CD8-positive, alpha-beta T cell (primary cell): ENCODE measurements at places on chromosomes 5 and 9. TPM values are rescaled to one million over a fixed set of nuclear protein-coding genes. Genes with fewer than 3 reads are reported as not detected.

Gene IL9
- total RNA-seq = not detected

Gene CSNK1G3
- 99.9 TPM for total RNA-seq

Gene PCDHA1
- not detected for total RNA-seq

Gene ALDOB
- not detected for total RNA-seq

Gene PHAX
- total RNA-seq = 32.8 TPM

Gene CCL27
- total RNA-seq = not detected

Gene PKD2L2
- total RNA-seq = not detected

Gene CCL28
- total RNA-seq = 20.9 TPM

Gene OSMR
- not detected for total RNA-seq

Gene PGM5
- total RNA-seq = not detected

Gene PTPRD
- total RNA-seq = not detected

Gene PRLR
- total RNA-seq = not detected

Gene GBGT1
- 0.53 TPM for total RNA-seq

Gene CDC20B
- total RNA-seq = not detected

Gene NPR3
- not detected for total RNA-seq

Gene PCDHB2
- not detected for total RNA-seq

Gene C9orf50
- 0.19 TPM for total RNA-seq

Gene FOXD4L4
- not detected for total RNA-seq

Gene MYMK
- not detected for total RNA-seq

Gene IFNB1
- total RNA-seq = not detected

Gene GNA14
- not detected for total RNA-seq

Gene NSD1
- total RNA-seq = 75.2 TPM

Gene CCL21
- total RNA-seq = not detected

Gene CPLANE1
- 4.2 TPM for total RNA-seq

Gene CMBL
- not detected for total RNA-seq

Gene PCDHGA6
- total RNA-seq = 0.14 TPM

Gene GAS1
- 0.84 TPM for total RNA-seq

Gene FOXD4L6
- total RNA-seq = not detected

Gene IL31RA
- not detected for total RNA-seq

Gene SNX2
- total RNA-seq = 76.3 TPM

Gene CER1
- total RNA-seq = not detected

Gene HEMGN
- 0.14 TPM for total RNA-seq

Gene ACSL6
- 14.3 TPM for total RNA-seq

Gene SPINK13
- not detected for total RNA-seq

Gene SPATA31C1
- not detected for total RNA-seq

Gene ZNF883
- total RNA-seq = 0.53 TPM

Gene LCN12
- 1.0 TPM for total RNA-seq

Gene IL13
- total RNA-seq = not detected

Gene SUSD1
- 4.0 TPM for total RNA-seq

Gene PTGES
- total RNA-seq = not detected

Gene RAD1
- 34.7 TPM for total RNA-seq

Gene IL33
- not detected for total RNA-seq

Gene MZB1
- total RNA-seq = 2.1 TPM

Gene AK3
- 18.8 TPM for total RNA-seq

Gene EIF4E1B
- total RNA-seq = not detected

Gene SLC6A19
- not detected for total RNA-seq

Gene IL3
- total RNA-seq = not detected

Gene SFXN1
- total RNA-seq = 169 TPM

Gene RANBP3L
- not detected for total RNA-seq

Gene FBP2
- not detected for total RNA-seq

Gene ROPN1L
- total RNA-seq = not detected

Gene NNT
- total RNA-seq = 20.2 TPM

Gene FOXD1
- total RNA-seq = 0.35 TPM

Gene LCN6
- total RNA-seq = not detected

Gene FOXE1
- 0.08 TPM for total RNA-seq

Gene OR13C4
- total RNA-seq = not detected
